Mammary epithelial cell (primary cell): ENCODE measurements at places on chromosomes 7 and 10.

DNA sequence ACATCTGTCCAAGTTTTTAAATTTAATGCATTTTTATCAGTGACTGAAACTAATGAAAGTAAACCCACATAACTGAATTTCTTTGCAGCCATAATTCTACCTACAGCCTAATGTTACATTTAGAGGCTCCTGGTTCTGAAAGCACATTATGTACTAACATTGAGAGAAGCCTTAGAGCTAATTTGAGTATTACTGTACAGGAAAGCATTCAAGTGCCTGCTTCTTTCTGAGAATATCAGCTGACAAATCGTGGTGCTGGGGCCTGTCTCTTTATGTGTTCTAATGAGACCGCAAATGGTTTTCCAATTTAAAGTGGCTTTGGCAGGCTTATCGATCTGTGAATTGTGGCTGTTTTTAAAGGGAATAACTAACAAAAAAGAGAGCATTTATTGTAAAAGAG is 32.3 kb upstream of the DGKB start:
- no peak for DNase-seq

DNA sequence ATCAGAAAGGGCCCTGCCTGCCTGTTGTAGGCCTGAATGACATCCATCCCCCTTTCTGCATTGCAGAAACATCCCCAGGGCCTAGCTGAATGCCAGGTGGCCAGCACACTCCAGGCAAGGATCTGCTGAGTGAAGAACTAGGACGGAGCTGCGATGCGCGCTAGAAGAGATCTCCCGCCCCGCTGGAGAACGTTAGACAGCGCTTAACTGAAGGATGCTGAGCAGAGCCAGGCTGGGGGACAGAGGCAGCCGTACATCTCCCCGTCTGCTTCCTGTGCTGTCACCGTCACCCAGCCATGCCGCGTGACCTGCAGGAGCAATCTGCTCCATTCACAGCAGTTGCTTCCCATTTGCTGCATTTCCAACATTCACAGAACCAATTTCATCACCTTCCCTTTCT is 73.3 kb downstream of the FAM53B start:
- no peak for DNase-seq

DNA sequence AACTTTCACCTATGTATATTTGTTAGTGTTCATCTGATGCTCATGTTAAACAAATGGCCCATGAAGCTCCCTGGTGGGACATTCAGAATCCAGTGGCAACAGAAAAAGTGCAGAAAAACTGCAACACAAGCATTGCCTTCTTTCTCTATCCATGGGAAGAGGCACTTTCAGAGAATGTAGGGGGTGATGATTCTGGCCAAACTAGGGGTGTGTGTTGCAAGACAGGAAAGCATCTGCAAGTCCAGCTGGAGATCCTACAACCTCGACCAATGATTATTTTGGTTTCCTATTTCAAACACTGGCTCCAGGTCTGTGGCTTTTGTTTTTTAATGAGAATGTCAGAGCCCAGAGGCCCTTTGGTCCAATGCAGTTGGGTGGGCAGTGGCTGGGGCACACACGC is 198.7 kb downstream of the CXCL12 start:
- no peak for DNase-seq

GRCh38 chr10:78173360-78174015 is 139.8 kb downstream of the RPS24 start:
- DNase-seq, result no peak

DNA sequence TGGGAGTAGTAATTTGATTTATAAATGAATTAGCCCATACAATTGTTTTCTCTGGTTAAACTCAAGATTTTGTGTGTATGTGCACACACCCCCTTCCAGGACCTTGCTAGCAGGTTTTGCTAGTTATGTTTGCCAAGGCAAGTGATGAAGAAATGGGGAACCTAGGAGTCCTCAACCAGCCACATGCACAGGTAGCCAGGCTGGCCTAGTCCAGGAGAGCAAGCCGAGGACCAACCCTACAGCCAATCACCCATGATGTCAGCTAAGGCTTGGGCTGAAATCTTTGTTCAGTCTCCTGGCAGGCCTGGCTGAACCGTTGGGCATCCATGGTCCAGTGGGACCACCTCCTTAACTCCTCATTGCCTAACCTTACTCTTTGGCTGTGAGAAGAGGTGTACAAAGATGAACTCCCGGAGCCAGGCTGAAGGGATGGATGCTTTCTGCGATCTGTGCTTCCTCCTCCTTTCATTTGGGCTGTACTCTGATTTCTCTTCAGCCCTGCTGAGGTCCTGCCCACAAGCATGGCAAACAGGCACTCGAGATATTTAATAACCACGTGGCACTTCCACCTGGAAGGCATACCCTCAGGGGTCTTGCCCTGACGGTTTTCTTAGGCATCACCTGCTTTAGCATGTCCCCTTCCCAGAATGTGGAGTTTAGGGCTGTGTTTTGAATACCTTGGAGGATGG is 22.1 kb downstream of the HNRNPA2B1 start:
- DNase-seq, result no peak

DNA sequence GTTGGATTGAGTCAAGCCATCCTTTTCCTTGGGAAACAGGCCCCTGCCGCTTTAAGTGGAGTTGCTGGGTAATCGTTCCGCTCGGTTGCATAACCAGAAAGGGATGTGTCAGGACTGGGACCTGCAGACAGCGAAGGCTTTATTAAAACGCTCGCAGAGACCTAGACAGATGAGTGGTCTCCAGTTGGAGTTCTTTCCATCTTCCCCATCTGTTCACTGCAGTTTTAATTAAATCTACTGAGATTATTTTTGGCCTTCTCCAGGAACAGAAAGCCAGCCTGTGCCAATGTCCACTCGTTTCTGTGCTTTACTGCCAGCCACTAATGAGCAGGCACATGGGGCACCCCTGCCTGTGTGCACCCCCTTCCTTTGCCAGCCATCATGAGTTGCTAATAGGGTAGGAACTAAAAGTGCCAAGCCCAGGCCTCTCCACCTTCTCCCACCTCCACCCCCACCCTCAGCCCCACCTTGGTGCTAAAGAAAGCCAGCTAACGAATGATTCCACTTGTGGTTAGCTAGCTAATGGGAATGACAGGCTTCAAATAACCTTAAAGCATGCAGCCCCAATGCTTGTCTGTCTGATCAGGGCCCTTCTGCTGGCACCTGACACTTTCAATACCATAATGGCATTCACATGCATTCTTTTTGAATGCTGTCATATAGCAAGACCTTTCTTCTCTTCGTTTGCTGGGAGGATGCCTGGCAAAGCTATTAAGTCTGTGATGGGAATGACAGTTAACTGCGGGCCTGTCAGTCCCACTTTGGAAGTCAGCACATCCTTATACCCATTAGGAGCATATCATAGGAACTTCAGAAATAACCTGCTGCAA is 556.8 kb upstream of the GALNT17 start:
- DNase-seq, result peak; percentile 64

GRCh38 chr7:14368285-14368684 is 378.8 kb upstream of the ETV1 start:
- peak; percentile 58 for DNase-seq

- no peak for DNase-seq
These were observed 93.5 kb downstream of the ADARB2 start for GRCh38 chr10:1643908-1644179.

- DNase-seq, result peak; percentile 96
These were observed 20.5 kb upstream of the PPP1R3C start for GRCh38 chr10:91653219-91653870.

GRCh38 chr10:46080886-46081285 is 34.8 kb upstream of the MSMB start:
- DNase-seq, result no peak

DNA sequence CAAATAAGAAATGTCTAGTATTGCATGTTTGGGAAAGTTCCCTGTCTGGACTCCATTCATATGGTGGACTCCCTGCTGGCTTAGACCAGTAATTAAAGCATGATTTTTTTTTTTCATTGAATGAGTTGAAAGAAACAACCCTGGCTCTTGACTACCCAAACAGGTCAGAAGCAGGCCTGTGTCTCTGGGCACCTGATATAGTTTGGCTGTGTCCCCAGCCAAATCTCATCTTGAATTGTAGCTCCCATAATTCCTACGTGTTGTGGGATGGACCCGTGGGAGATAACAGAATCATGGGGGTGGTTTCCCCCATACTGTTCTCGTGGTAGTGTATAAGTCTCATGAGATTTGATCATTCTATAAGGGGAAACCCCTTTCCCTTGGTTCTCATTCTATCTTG is 206.2 kb downstream of the TMEM178B start:
- no peak for DNase-seq

GRCh38 chr10:14508725-14509124 is 178.0 kb upstream of the FRMD4A start:
- DNase-seq, result no peak

- peak; percentile 68 for DNase-seq
These were observed 533.1 kb downstream of the KCNMA1 start for GRCh38 chr10:77104459-77104980.

DNA sequence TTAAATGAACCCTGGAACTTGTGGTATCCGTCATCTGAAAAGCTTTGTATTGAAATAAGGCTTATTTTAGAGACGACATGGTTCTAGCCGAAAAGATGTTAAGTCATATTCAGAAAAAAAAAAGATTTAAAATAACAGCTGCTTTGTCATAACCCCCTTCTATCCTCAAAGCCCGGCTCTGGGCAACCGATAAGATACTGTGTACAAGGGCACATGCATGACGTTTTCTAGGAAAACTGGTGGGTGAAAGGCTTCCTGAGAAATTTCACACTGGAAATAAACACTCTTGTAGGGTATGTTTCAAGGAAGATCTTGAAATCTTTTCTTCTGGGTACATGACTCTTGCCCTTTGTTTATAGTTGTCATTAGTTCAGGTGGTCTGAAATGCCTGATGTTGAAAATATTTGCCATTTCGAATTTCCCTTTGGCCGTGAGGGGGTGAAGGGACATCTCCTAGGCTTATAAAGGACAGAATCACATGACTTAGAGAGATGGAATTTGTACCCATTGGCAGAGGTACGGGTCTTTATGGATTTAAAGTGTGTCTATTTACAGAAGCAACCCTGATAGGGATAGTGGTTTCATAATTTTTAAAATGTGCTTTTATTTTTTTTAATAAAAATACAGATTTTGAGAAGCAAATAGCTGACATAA is 232.5 kb downstream of the PTEN start:
- no peak for DNase-seq

- DNase-seq, result peak; percentile 20
These were observed 22.8 kb upstream of the FOXL3 start for GRCh38 chr7:266851-267840.

GRCh38 chr7:7795630-7796121 is 77.3 kb upstream of the RPA3 start:
- DNase-seq, result peak; percentile 78

- no peak for DNase-seq
These were observed 40.4 kb upstream of the ATRNL1 start for GRCh38 chr10:115052728-115053127.

- no peak for DNase-seq
These were observed 60.8 kb upstream of the SMNDC1 start for GRCh38 chr10:110365356-110366143.

GRCh38 chr10:22246680-22247391 is 29.0 kb upstream of the EBLN1 start:
- DNase-seq, result peak; percentile 97

GRCh38 chr7:29282819-29283414 is 88.3 kb downstream of the CHN2 start:
- DNase-seq, result no peak

DNA sequence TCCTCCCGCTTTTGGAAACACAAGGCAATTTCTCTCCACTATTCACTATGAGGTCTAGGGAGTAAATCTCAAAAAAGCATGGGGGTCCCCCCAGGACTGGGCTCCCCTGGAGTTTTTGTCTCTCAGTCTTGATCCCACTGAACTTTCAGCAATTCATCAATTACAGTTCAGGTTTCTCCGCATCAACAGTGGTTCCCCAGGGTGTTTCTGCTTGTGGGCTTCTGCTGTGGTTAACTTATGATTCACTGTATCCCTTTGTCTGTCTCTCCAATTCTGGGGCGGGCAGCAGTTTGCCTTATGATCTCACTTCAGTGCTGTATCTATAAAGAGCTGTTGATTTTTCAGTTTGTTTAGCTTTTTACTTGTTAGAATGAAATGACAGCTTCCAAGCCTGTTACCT is 142.6 kb upstream of the CDC14C start:
- peak; percentile 70 for DNase-seq

- peak; percentile 50 for DNase-seq
These were observed 36.0 kb downstream of the R3HCC1L start for GRCh38 chr10:98170249-98171117.

GRCh38 chr7:140506788-140507464 is 27.6 kb upstream of the MKRN1 start:
- DNase-seq, result peak; percentile 53

DNA sequence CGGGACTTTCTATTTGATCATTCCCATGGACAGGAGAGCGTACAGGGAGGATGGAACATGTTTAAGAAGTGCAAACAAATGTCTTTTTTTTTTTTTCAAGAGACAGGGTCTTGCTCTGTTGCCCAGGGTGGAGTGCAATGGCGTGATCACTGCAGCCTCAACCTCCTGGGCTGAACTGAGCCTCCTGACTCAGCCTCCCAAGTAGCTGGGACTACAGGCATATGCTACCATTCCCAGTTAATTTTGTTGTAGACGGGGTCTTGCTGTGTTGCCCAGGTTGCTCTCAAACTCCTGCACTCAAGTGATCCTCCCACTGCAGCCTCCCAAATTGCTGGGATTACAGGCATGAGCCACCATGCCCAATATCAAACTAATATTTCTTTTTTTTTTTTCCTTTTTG is 40.5 kb downstream of the SPDYE5 start:
- no peak for DNase-seq

GRCh38 chr10:50624866-50625501 is 1.2 kb upstream of the SGMS1 start:
- DNase-seq, result peak; percentile 58

GRCh38 chr10:61411706-61412105 is 41.5 kb downstream of the TMEM26 start:
- no peak for DNase-seq

DNA sequence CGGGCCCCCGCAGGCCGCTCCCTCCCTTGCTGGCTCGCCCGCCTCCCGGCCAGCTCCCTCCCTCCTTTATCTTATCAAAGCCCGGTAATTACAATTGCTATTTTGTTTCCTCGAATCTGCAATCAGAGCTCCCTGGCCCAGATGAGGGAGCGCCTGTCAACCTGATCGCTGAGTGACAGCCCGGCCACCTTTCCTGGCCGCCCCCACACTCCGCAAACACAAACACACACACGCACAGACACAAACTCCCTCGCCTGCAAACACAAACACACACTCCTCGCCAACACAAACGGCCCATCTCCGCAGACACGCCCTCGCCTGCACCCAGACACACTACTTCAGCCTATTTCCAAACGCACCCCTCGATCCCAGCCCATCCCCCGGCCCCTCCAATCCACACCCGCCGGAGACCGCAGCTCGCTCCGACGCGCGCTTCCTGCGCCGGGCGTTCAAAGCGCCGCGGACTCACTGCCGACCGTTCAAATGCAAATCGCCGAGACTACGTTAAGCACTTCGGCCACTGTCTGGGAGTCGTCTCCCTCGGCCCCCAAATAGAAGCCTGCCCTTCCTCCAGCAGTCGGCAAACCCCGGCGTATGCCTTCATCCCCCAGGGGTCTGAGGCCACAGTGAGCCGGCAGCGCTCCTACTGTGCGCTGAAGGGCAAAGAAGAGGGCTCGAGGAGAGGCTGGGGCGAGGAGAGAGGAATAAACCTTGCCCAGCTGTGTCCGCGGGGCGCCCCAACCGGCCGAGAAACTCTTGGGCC is 3.0 kb upstream of the FGF8 start:
- no peak for DNase-seq

- DNase-seq, result peak; percentile 65
These were observed 2.7 kb upstream of the HERPUD2 start for GRCh38 chr7:35697414-35698175.

GRCh38 chr10:118459642-118460193 is 117.6 kb upstream of the FAM204A start:
- DNase-seq, result peak; percentile 52
